A549 treated with AZD2906 at 1 μM for 4 hours (cell line): ENCODE measurements at places on chromosomes 12 and 14. TPM values are rescaled to one million over a fixed set of nuclear protein-coding genes. Genes with fewer than 3 reads are reported as not detected.

The RAB15 gene
- 17.8 to 20.0 TPM (median 19.7 TPM) in 5 replicates for total RNA-seq

The ACVRL1 gene
- 0.08 to 0.35 TPM (median 0.15 TPM) in 5 replicates for total RNA-seq

The DNAJC22 gene
- total RNA-seq = 20.3 to 22.4 TPM (median 21.4 TPM) in 5 replicates

The A2M gene
- total RNA-seq = 0.14 to 0.24 TPM (median 0.14 TPM) in 4 of 5 replicates, not detected in the other
